8988T (cell line): ENCODE measurements at places on chromosomes 13 and 19.

DNA sequence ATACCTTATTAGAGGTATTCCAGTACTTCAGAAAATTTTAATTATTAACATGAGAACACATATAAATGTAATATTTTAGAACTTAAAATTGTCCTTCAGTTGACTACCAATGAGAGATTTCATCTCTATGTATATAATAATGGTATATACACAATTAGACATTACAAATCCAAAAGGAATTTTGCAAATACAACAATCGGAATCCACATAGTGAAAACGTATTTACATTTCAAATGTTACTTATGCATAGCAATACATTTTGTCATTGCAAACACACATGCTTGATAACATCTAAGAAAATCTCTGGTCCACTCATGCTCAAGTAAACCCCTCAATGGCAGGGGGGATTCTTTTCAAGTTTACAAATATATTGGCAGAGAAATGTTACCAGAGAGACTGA, 2345.2 kb downstream of the PCDH9 start:
- DNase-seq = no peak

- no peak for DNase-seq
These were observed 418.9 kb downstream of the FGF14 start for GRCh38 chr13:101982903-101983302.

DNA sequence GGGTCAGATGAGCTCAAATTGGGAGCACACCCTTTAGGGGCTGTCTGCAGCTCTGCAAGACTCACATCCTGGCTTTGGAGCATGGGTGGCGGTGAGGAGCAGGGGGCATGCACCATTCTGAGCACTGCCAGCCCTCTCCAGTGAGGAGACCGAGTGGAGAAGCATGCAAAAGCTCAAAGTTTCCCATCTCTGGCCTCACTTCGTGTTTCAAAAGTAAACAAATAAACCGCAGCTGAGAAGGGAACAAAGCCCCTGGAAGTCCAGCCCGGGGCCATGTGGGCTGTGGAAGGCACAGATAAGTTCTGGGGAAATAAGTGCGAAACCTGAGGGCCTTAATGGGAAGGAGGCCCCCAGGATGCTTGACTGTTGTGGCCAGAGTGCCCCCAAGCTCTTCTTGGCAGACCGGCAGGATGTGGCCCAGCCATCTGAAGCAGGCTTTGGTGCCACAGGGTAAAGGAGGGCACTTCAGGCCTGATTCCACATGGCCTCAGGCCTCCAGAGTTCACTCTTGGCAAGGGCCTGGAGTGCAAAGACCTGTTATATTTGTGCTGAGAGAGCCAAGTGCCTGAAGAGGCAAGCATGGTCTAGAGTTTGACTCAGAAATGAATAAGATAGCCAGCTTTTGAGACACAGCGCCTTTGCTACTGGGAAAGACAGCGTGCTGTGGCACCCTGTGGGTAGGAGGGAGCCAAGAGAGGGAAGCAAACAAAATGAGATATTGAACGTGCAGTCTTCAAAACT, 1.2 kb downstream of the MEDAG start:
- DNase-seq = no peak

DNA sequence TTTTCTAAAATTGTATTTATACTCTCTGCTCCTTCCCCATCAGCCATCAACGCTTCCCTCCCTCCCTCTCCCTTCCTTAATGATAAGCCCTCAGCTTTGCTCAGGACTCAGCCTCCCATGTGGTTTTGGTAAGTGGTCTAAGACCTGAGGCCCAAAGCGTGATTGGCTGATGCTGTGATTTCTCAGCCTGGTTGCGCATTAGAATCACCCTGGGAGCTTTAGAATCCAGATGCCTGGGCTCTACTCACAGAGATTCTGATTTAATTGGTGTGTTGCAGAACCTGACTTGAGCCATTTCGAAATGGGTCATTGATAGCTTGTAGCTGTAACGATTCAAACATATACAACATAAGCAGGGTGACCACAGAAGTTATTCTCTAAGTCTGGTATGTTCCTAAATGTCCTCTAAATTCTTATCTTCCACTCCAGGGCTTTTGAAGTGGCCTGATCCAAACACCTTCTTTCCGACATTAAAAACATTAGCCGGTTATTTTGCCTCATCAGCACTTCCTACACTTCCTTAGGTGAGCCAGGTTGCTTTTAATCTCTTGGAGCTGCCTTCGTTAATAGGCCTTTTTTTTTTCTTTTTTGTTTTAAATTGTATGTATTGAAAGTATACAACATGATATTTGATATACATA, 60.6 kb downstream of the LRCH1 start:
- DNase-seq = no peak

DNA sequence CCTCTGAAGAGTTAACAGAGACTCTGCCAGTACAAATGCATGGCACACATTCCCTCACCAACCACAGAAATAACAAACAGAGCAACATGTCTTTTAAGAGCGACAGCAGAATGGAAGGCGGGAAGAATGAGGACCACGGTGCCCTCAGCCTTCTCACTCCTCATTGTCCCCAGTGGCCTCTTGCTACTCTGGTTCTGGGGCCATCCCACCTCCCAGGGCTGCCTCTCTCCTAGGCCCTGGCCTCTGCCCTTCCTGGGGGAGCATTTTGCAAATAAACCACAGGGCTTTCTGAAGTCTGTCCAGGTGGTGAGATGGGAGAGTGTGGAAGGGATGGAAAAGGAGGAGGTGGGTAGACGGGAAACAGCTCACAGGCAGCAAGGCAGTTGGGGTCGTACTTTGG, 28.3 kb downstream of the CYP2B6 start:
- no peak for DNase-seq

- DNase-seq = no peak
These were observed 47.4 kb upstream of the PCDH9 start for GRCh38 chr13:67277581-67277980.

- DNase-seq = no peak
These were observed 9.2 kb downstream of the TMED1 start for GRCh38 chr19:10826846-10827245.

GRCh38 chr13:88948501-88948900, 1277.3 kb downstream of the SLITRK5 start:
- no peak for DNase-seq

DNA sequence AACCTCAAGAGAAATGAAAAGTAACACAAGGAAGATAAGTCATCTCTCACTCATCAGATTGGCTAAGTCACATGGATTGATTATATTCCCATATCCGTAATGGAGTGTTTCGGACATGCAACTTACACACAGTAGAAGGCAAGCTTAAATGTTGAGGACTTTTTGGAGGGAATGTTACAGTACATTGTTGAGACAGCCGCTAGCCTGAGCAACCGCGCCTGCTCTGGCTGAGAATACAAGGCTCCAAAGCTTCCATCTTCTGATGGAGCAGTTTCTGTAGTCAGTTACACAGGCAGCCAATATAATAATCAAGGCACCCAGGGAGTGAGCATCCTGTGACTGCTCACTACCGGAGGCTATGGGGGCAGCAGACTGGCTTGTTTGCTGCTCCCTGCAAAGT, 1.0 kb upstream of the CRYL1 start:
- no peak for DNase-seq

GRCh38 chr19:9597027-9597426, 12.7 kb upstream of the ZNF121 start:
- DNase-seq = no peak

DNA sequence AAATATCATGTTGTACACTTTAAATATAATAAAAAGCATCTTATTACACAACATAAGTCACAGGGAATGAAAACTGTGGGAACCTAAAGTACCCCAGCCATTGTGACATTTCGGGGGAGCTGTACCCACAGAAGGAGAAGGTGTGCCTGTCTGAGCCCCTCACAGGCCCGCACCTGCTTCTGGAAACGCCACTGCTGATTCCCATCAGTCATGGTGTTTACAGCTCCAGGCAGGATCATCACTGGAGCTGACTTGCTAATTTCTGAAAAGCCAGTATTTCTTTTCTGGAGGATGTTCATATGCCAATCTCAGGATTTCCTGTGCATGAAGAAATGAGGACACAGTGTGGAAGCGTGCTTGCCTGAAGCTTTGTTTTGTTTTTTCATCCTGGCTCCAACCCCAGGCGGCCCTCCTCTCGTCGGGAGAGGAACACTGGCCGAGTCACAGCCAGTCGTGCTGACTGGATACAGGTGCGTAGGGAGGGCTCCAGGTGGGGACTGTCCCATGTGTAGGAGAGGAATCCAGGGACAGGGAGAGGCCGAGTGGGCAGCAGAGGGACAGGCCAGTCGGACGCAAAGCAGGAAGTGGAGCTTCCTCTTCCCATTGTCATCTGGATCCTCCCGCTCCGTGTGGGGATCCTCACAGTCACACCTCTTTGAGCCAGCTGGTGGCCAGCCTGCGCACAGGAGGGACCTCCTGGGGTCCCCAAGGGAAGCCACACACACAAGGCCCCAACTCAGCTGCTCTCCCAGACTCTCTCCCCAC, 4.2 kb upstream of the ATP12A start:
- DNase-seq = no peak

DNA sequence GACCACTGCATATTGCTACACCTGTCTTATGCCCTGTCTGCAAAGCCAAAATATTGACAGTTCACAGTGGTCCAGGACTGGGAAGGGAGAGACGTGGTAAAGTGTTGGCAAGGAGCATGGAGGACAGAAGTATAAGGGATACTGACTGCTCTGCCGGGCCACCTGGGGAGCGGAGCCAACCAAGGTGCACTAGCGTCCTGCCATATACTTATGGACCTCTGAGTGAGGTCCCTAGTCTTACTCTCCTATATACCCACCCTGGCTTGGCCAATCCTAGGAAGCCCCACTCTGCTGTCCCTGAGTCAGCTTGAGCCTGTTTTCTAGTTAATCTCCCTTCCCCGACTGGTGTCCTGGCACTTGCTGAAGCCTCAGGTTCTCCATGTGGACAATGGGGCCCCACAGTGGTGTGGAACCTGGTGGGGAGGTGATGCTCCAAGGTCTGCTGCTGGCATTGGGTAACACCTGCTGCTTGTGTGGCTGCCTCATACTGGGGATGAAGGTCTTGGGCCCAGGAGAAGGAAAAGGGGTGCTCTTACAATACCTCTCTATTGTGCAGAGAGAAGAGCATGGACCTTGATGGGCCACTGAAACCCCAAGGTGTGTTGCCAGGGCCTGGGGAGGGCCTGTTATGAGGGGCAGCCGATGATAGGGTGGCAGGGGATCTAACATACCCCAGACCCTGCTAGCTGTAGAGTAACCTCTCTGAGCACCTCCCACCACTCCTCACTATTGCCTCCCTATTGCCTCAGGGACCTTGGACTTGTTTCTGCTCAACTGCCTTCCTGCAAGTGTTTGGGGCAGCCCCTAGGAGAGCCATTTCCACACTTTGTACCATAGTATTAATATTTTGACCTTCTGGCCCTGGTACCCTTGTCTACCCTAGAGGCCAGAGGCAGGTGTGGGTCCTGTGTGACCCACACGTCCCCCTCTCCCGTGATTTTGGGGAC, 6.7 kb upstream of the TRIM28 start:
- DNase-seq = no peak

- DNase-seq = no peak
These were observed 502.3 kb downstream of the TBC1D4 start for GRCh38 chr13:74979703-74980102.

GRCh38 chr13:67052550-67053490, 177.3 kb downstream of the PCDH9 start:
- DNase-seq = no peak

DNA sequence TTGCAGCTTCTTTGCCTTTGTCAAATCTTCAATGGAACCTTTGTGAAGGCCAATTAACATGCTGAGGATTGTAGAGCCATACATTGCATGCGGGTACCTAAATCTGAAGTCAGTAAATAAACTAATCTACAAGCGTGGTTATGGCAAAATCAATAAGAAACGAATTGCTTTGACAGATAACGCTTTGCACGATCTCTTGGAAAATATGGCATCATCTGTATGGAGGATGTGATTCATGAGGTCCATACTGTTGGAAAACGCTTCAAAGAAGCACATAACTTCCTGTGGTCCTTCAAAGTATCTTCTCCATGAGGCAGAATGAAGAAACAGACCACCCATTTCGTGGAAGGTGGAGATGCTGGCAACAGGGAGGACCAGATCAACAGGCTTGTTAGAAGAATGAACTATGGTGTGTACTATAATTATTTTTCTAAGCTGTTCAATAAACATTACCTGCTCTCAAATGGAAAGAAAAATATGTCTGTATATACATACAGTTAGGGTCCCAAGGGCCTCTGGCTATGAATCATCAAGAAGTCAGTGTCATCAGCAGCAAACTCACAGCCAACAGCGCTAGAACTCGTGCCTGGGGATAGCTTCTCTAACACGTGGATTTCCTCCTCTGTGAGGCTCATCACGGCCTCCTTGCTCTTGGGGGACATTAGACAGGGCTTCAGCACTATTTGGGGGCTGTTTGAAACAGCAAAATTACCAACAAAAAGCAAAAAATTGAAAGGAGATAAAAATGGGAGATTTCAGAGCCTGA, 2.9 kb upstream of the CD70 start:
- no peak for DNase-seq

DNA sequence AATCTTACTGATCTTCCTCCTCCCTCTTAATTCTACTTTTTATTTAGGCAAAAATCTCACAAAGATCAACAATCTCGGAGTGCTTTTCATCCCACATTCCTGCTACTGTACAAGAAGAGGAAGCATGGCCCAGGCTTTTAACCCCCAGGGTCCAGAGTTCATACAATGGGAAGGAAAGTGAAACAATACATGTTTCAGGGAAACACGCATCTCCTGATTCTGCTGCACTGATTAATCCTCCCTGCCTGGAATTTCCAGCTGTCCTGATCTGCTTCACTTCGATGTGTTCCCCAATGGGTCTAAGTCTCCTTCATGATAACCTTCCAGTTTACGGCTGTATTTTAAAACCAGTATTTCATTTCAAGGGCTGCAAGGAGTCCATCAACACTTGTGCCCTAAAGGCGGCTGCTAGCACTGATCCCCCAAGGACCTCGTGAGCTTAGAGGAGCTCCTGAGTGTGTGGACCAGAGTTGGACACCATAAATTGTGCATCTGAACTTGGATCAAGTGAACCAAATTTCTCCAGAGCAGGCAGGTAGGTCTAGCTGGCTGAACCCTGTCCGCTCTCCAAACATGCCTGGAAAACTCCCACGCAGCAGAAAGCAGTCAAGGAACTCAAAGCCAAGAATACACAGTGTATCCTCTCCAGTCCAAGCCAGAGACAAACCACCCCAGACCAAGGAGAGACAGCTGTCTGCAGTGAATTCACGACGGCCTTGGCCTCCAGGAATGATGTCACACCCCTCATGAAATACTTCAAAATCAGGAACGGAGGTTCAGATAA, 44.3 kb downstream of the COL4A1 start:
- DNase-seq = no peak

DNA sequence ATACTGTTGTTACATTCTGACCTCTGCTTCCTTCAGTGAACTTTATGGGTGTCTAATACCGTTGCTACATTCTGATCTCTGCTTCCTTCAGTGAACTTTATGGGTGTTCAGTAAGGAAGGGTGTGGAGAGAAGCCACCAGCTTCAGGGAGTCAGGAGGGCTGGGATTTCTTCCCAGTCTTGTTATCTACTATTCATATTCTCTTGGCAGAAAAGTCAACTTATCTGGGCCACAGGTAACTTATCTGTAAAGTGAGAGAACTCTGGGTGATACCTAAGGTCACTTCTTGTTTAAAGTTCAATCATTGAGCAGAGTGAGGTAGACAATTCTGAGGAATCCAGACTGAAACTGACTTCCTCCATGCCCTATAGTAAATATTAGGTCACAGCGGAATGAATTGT, 71.2 kb upstream of the STK24 start:
- no peak for DNase-seq

- DNase-seq = peak; percentile 72
These were observed at the start of gene LIG4 for GRCh38 chr13:108215436-108215835. Gene LIG4, minus strand, starts transcription at chr13:108215536. Its CDS starts 4,268 bp downstream, at chr13:108211268.

GRCh38 chr19:43353606-43354304, at the start of gene CD177:
Gene CD177, plus strand, starts transcription at chr19:43353686. Its CDS starts 29 bp downstream, at chr19:43353715.
- no peak for DNase-seq

- DNase-seq = no peak
These were observed 572.4 kb downstream of the UQCRFS1 start for GRCh38 chr19:28640506-28640905.
